Activated CD4-positive, alpha-beta memory T cell treated with anti-CD3 and anti-CD28 coated beads for 36 hours (primary cell): ENCODE measurements at places on chromosomes 2 and 18. TPM values are rescaled to one million over a fixed set of nuclear protein-coding genes. Genes with fewer than 3 reads are reported as not detected.

Gene C2orf80
- total RNA-seq, result not detected

Gene HOXD12
- total RNA-seq, result not detected

Gene TXNDC2
- not detected for total RNA-seq

Gene DLX1
- not detected for total RNA-seq

Gene GPR55
- total RNA-seq, result 1.6 TPM

Gene ANKRD29
- not detected for total RNA-seq

Gene USP40
- total RNA-seq, result 21.5 TPM

Gene AGAP1
- 2.0 TPM for total RNA-seq

Gene FHOD3
- total RNA-seq, result not detected

Gene SLC9A4
- total RNA-seq, result not detected

Gene DSC2
- total RNA-seq, result not detected

Gene KIF5C
- 30.8 TPM for total RNA-seq

Gene APCDD1
- not detected for total RNA-seq

Gene CCDC74B
- 3.3 TPM for total RNA-seq

Gene GYPC
- total RNA-seq, result 123 TPM

Gene UGT1A3
- not detected for total RNA-seq

Gene RGPD6
- 5.1 TPM for total RNA-seq

Gene SLC4A3
- not detected for total RNA-seq

Gene LRRC30
- total RNA-seq, result not detected

Gene KIAA2012
- total RNA-seq, result not detected

Gene TMEM163
- not detected for total RNA-seq

Gene HNRNPA3
- total RNA-seq, result 303 TPM

Gene CYP1B1
- 4.3 TPM for total RNA-seq

Gene MSTN
- total RNA-seq, result not detected

Gene SLC14A1
- total RNA-seq, result 1.1 TPM

Gene KCNJ13
- total RNA-seq, result not detected

Gene IL1F10
- total RNA-seq, result not detected

Gene VPS54
- 12.5 TPM for total RNA-seq

Gene RETSAT
- total RNA-seq, result 22.6 TPM

Gene RUFY4
- 0.93 TPM for total RNA-seq

Gene PARD6G
- 0.40 TPM for total RNA-seq

Gene NETO1
- total RNA-seq, result not detected

Gene MCM6
- total RNA-seq, result 280 TPM

Gene TWIST2
- total RNA-seq, result not detected

Gene NYAP2
- not detected for total RNA-seq

Gene LYPD1
- total RNA-seq, result not detected

Gene EML6
- 0.50 TPM for total RNA-seq

Gene BUB1
- total RNA-seq, result 102 TPM
